ENCODE measurements at places on chromosomes 16 and 17.

GRCh38 chr16:68387301-68387700 lies 61.0 kb downstream of the SMPD3 start:
- DNase-seq = no peak

- DNase-seq = no peak
These were observed 7.7 kb upstream of the GRIN2A start for GRCh38 chr16:10189861-10190390.

- no peak for DNase-seq
These were observed 356 bp downstream of the TUBD1 start for GRCh38 chr17:59892251-59892923.

DNA sequence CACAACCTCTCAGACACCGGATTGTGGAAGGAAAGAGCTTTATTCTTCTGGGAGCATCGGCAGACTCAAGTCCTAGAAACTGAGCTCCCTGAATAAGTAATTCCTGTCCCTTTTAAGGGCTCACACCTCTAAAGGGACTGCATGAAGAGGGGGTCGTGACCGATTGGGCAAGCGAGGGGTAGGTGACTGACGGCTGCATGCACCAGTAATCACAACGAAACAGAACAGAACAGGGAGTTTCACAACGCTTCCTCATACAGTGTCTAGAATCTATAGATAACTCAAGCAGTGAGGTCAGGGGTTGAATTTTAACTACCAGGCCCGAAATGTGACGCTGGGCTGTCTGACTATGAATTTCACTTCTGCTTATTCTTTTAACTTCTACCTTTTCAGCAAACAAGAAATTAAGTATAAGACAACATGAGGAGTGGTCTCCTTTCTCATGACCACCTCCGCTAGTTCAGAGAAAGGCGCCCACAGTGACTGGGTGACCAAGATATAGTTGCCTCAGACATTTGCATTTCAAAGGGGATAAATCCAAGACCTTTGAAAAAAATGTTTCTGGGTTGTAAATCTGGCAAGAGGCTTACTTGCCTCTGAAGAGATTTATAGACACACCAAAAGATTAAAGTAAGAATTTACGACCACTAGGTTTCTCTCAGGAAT lies 88.4 kb upstream of the ATF7IP2 start:
- DNase-seq = no peak

- DNase-seq = no peak
These were observed 3.0 kb downstream of the DLX4 start for GRCh38 chr17:49971848-49972485.

DNA sequence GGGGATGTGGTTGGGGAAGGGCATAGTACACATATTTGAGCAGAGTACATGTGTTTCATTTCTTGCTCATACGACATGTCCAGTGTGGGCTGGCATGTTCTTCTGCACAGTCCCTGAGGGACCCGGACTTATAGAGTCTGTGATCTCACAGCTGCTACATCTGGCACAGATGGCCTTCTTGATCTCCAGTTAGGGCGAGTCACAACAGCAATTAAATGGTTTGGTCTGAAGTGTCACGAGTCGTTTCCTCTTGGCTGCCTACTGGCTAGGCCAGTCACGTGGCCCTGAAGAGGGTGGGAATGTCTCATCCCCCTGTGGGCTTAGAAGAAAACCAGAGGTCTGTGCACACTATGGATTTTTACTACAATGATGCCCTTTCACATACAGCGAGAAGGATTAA lies 443.6 kb downstream of the WWOX start:
- DNase-seq = no peak

GRCh38 chr17:70241071-70241470 lies 71.7 kb downstream of the KCNJ2 start:
- DNase-seq = no peak

DNA sequence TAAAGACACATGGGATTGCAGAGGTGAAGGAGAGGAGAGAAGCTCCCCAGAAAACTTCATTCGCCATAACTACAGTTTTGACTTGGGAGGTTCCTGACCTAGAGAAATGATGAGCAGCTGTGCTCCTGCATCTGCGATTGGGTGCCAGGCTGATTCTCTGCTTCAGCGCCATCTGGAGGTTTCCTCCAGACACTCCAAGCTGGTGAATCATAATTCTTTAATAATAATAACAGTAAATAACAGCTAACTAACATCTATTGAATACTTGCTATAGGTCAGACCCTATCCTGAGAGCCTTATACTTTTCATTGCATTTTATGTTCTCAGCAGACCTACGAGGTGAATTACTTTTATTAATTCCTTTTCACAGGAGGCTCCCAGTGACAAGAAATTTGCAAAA lies 575.8 kb downstream of the TOX3 start:
- peak; percentile 8 for DNase-seq

DNA sequence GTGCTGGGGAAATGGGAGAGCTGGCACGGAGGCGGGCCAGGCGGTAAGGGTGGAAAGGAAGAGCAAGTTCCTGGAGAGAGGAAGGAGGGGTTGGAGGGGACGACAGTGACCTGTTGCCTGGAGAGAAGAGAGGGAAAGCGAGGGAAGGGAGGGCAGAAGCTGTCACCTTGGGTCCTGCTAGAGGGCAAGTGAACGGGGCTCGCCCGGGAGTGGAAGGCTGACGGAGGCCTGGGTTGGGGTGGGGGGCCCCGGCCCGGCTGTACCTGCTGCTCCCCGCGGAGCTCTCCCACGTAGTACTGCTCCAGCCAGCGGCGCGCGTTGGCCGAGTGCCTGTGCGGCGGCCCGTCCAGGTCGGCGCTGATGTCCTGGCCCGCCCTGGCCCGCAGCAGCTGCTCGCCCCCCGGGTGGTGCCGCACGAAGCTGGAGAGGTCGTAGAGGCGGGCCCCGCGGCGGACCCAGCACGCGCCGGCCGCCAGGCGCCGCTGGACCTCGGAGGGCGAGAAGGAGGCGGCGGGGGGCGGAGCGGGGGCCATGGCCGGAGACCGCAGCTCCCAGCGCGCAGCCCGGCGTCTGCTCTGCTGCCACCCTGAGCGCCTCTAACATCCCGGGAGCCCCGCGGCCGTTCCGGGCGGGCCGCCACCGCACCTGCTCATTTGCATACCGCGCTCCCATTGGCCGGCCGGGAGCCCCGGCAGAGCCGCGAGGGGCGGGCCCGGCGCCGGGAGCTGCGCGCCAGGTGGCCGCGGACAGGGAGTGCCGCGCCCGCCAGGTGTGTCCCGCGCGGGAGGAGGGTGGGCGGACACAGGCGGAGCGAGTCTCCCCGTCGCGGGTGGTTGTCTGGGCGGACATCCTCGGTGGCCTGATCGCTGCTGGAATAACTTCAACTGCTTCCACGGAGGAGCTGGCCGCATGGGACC lies at the start of gene FA2H:
Gene FA2H (minus strand): TSS at position 598 of the 917 bp plus-strand sequence. CDS start 65 bp downstream, at position 533.
- DNase-seq = no peak

- DNase-seq = no peak
These were observed 33.9 kb downstream of the ANKRD11 start for GRCh38 chr16:89456419-89456959.

GRCh38 chr17:59431601-59432000 lies 100.1 kb downstream of the YPEL2 start:
- DNase-seq = no peak

DNA sequence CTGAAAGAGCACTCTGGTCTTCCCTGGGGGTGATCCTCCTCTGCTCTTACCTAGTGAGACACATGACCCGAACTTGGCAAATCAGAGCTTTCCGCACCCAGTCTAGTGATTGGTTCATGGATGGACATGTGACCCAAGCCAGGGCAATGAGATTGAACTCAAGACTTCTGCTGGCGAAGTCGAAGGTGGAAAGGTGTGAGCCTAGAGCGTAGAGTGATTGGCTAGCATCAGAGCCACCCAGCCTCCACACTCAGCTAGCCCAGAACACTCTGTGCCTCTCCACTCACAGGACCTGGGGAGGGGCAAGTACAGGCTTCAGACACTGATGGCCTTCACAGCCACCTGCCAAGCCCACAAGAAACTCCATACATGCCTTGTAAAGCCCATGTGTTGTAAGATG lies 17.6 kb downstream of the ATPAF2 start:
- no peak for DNase-seq
